Muscle of arm (tissue), 14 donors: ENCODE measurements at places on chromosomes 13 and 19.

DNA sequence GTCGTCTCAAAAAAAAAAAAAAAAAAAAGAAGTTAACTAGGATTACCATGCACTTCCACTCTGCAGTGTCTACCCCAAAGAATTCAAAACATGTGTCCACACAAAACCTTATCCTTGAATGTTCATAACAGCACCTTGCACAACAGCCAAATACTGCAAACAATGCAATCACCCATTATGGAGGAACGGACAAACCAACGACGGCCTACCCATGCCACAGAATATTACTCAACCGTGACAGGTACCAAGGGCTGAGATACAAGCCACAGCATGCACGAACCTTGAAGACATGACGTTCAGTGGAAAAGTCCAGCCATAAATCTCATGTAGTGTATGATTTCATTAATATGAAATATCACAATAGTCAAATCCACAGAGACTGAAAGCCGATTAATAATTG is 3.0 kb upstream of the SHISA7 start:
- DNase-seq: no peak

DNA sequence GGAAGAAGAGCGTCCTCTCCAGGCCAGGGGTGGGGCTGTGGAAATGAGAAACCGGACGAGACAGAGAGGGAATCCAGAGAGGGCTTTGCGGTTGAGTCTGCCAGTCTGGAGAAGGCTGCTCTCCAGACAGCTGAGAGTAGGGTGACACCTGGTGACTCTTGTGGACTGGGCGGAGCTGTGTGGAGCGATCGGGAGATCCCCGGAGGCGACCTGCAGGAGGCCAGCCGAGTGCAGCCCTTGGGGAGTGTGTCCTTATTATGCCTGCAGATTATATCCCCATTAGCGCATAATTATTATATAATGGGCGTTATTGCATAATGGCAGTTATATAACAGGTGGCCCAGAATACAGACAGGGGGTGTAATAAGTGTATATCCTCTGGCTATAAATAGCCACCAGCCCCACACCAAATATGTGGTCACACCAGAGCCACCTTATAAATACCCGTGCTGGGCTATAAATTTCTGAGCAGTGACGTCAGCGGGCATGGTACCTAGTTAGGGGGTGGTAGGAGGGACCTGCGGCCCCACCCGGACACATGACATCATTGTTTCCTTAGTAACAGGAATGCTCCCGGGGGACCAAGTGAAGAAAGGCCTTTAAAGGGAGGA is 41.2 kb downstream of the NFIX start:
- no peak for DNase-seq

DNA sequence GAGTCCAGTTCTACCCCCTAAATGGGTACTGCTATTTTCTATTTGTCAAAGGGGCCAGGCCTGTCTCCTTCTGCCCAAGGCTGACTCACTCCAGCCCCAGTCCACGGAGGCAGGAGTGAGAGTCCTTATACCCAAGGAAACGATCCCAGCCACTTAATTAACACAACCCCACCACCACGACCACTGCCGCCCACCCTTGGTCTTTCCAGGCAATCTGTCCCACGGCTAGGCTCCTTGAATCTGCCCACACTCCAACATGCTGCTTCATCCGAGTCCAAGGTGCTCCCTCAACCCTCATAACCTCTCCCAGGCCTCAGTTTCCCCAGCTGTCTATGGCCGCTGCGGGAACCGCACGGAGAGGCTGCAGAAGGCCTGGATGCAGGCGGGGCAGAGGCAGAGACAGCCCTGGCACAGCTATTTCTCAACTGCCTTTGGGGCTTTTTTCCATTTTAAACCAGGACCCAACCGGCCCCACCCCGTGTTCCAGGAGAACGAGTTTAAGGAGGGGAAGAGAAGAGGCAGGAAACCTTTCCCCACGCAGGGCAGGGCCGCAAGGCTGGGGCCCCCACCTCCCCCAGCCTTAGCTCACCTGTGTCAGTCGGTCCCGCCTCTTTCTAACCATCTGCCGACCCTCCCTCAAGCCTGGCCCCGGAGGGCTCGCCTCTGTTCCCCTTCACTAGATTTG is 746 bp downstream of the RAB3D start:
- DNase-seq: no peak

- no peak for DNase-seq
These were observed 5.0 kb upstream of the GRIN3B start for GRCh38 chr19:995051-995827.

DNA sequence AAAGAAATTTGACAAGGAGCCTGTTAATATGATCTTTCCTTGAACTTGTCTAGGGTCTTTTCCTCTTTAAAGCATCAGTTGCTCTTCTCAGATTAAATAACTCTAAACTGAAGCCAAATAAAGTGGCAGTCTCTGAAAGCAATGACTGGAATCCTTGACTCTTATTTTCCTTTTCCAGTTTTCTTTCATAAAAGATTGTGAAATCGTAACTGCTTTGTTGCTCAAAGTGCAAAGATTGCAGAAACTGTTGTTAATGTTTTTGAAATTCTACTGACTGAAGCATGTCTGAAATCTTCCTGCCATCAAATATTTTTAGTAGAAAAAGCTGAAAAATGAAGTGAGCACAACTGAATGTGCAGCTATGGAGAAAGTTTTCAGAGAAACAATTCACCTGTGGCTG is 1.9 kb downstream of the NHLRC3 start:
- no peak for DNase-seq

GRCh38 chr19:3985643-3986259 is 488 bp upstream of the EEF2 start:
- DNase-seq: no peak

GRCh38 chr19:40410030-40410389 is 3.2 kb downstream of the PRX start:
- DNase-seq: no peak

- peak; percentile 23 for DNase-seq
These were observed 21.1 kb downstream of the PROSER1 start for GRCh38 chr13:39016787-39017186.

- DNase-seq: no peak
These were observed 2.9 kb downstream of the CILP2 start for GRCh38 chr19:19540715-19541515.
